COLO829 (cell line): ENCODE measurements at places on chromosomes 5 and 9.

GRCh38 chr5:143401227-143402016 lies 2.1 kb downstream of the NR3C1 start:
- DNase-seq = no peak

- no peak for DNase-seq
These were observed 226.0 kb upstream of the C9orf72 start for GRCh38 chr9:27799326-27799725.

GRCh38 chr5:386432-387341 lies 56.3 kb upstream of the EXOC3 start:
- DNase-seq = no peak

GRCh38 chr9:14256588-14256987 lies 57.4 kb downstream of the NFIB start:
- no peak for DNase-seq

GRCh38 chr9:69649566-69650250 lies 22.5 kb downstream of the APBA1 start:
- no peak for DNase-seq

DNA sequence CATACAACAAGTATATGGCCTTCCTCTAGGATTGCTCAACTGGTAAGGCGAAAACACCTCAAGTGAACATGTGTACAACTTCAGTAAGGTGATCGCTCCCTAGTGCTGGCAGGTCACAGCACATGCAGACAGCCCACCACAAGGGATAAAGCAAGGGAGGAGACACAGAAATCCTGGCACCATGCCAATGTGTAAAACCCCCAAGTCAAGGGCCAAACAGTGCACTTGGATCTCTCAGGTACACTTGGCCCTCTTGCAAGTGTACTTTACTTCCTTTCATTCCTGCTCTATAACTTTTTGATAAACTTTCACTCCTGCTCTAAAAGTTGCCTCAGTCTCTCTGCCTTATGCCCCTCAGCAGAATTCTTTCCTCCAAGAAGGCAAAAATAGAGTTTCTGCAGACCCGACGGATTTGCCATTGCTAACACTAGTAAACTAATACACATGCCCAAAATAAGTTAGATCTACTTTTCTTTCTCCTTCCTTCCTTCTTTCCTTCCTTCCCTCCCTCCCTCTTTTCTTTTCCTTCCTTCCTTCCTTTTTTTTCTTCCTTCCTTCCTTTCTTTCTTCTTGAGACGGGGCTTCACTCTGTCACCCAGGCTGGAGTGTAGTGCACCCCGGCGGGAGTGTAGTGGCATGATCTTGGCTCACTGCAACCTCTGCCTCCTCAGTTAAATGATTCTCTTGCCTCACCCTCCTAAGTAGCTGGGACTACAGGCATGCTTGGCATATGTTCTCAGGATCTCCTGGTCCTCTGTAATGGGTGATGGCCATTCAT lies 6.8 kb upstream of the LNPEP start:
- DNase-seq = no peak

DNA sequence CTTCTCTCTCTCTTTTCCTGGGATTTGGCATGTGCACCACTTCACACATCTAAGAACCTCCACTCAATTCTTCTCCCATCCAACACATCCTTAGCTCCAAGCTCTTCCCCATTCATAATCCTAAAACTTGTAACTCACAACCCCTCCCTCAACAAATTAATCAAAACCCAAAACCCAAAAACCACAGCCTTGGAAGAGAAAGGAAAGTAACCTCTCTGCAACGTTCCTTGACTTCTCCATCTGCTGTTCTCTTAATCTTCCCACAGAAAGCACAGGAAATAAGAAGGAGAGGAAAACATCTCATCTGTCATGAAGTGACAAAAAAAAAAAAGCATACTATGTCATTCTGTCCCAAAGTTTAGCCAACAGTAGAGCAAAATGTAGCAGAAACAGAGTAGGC lies 66.2 kb downstream of the DRD1 start:
- no peak for DNase-seq

DNA sequence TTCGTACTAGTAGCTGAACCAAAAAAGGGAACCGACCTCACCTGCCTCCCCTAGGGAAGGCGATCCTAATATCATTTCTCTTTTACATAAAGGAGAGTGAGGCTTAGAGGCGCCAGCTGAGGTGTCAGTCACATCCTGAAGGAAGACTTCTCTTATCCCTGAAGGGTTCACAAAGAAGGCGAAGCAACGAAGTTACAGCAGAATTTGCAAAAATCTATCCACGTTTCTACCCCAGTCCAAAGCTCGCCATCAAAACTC lies 598 bp upstream of the KIAA1191 start:
- no peak for DNase-seq

- DNase-seq = no peak
These were observed 6.7 kb downstream of the OR1K1 start for GRCh38 chr9:122806661-122807060.

GRCh38 chr5:151684690-151685361 lies 1.9 kb downstream of the SPARC start:
- DNase-seq = peak; percentile 56

DNA sequence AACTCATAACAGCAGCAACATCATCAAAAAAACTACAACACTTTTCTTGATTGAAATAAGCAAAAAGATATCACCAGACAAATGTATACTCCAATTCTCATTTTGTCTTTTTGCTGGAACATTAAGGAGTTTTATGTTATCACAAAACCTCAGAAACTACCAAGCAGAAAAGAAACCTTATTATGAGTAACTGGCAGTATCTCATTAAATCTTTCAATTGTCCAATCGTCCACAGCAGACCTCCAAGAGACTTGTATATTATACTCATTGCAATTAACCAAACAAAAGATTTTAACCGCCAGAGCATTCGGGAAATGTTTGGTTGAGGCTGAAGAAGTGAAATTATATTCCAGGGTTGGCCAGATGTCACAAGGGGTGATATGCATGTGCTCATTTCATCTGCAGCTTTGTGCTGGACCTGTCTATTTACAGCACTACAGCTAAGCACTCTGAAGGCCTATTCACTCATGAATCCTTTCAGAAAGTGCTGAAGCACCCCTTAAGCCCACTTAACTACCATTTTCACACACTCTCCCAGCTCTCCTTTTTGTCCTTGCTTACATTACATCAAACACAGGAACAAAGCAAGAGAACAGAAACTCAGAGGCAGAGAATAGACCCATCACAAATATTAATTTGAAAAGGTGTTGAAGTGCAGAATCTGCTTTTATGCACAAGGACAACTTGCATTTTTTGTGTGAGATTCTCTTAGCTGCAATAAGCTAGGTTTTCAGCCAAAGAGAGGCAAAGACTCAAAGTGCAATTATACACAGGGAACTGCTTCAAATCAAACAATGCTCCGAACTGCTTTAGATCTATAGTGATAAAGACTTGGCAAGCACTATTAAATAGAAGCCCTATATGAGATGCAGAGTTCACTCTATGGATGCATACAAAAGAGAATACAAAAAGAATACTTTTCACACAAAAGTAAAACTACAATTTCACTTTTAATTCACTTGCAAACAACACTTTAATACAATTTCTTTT lies 150.4 kb upstream of the POU5F2 start:
- no peak for DNase-seq

- DNase-seq = no peak
These were observed 19.6 kb upstream of the FOCAD start for GRCh38 chr9:20664501-20664900.

DNA sequence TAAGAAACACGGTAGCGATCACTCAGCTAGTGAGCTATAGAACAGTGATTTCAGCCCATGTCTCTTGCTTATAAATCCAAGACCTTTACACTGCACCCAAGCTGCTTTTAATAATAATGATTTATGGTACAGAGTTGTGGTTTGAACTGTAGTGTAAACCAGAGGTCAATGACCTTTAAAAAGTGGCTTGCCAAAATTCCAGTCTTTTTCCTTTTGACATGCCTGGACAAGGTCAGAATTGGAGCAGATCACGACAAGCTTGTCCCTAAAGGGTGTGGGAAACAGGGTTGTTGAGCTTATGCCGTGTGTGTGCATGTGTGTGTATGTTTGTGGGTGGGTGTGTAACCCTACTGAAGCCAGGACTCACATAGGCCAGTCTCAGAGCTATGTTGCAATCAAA lies 225.3 kb upstream of the CLINT1 start:
- no peak for DNase-seq

GRCh38 chr9:95045751-95046150 lies 271.8 kb downstream of the FANCC start:
- DNase-seq = no peak

- no peak for DNase-seq
These were observed 162.1 kb downstream of the CCDC192 start for GRCh38 chr5:127865273-127865672.

GRCh38 chr5:98263084-98263483 lies 510.4 kb upstream of the RGMB start:
- no peak for DNase-seq

DNA sequence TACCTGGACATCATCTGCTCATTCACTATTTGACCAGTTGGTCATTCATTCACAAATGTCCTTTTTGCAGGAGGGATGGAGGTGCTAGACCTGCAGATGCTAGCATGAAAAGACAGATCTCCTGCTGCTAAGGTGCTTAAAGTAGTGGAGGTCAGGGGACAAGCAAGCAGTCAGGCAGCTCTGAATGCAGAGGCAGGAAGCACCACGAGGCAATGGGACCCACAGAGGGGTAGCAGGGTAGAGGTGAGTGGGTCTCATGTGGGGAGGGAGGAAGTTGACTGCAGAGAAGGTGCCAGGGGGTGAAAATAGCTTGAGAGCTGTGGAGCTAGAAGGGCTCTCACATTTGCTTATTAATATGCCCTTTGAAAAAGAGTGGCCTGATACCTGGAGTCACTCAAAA lies 25.2 kb downstream of the FXN start:
- no peak for DNase-seq

GRCh38 chr5:170504616-170505266 lies 921 bp downstream of the KCNIP1 start:
- no peak for DNase-seq

DNA sequence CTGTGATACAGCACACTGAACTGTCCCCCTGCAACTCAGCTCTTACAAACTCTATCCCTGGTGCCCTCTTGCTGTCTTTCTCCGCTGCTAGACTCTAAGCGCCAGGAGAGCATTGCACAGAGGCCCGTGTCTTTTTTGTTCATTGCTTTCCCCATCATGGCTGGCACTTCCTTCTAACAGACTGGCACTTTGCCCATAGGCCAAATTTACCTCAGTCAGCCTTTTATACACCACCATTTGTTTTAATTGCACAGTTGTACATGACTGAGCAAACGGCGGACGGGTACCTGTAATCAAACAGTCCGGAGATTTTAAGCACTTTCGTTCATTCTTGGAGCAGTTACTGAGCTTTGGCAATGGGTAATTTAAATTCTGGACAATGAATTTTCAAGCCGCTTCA lies 102.2 kb upstream of the CLINT1 start:
- DNase-seq = no peak

GRCh38 chr5:117551236-117551635 lies 976.6 kb upstream of the SEMA6A start:
- DNase-seq = no peak

- DNase-seq = no peak
These were observed 78.0 kb downstream of the HMHB1 start for GRCh38 chr5:143889986-143890385.

DNA sequence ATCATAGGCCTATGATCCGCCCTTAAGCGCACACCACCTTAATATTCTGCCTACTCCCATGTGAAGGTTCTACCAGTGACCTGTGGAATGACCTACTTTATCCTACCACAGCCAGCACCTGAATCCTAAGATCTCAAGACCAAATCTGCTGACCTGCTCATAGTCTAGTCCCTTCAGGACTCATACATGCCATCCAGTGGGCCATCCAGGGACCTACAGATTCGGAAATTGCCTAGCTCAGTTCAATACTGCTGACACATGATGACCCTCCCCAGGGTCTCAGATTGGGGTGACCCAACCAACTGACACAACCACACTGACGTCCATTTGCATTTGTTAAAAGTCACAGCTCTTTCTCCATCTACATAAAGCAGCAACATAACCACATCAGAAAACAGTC lies 443.8 kb upstream of the ST8SIA4 start:
- no peak for DNase-seq

GRCh38 chr5:56751572-56752313 lies 63.6 kb upstream of the MAP3K1 start:
- DNase-seq = no peak

DNA sequence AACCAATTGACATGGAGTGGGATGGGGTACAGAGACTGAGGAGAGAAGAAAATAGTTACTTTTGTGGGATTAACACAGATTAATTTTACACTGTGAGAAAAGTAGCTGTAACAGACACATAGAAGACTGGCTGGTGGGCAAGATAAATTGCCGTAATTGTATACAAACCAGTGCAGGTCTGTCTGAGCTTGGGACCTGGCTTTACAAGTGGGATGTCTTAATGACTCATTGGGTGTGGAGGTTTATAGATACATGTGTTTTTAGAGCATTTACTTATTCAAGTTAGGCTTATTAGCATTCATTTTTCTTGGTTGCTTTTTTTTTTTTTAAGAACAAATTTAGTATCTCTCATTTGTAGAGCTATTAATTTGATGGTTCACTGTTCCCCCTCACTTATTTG lies 37.5 kb downstream of the SLC44A1 start:
- DNase-seq = no peak

DNA sequence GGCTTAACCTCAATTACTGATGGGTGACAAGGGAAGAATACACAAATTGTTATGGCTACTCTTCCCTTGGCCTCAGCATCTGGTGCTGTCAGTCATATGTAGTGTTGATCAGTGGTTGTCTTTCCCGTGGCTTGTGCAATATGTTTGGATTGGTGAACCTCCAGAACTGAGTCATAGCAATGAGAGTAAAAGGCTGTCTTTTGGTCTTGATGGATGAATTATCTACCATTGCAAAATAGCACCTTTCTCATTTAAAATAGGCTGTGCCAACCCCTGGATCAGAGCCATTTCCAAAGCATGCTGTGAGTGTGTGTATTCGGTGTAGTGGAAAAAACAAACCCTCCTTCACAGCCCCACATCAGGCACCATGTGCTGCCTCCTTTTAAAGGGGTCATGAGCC lies 14.6 kb upstream of the F2R start:
- DNase-seq = no peak

- DNase-seq = no peak
These were observed 88.8 kb upstream of the CTNNA1 start for GRCh38 chr5:138664276-138664943.

- no peak for DNase-seq
These were observed 15.5 kb downstream of the IRX4 start for GRCh38 chr5:1867114-1867814.

- DNase-seq = no peak
These were observed 10.4 kb upstream of the BTF3 start for GRCh38 chr5:73487815-73488214.

DNA sequence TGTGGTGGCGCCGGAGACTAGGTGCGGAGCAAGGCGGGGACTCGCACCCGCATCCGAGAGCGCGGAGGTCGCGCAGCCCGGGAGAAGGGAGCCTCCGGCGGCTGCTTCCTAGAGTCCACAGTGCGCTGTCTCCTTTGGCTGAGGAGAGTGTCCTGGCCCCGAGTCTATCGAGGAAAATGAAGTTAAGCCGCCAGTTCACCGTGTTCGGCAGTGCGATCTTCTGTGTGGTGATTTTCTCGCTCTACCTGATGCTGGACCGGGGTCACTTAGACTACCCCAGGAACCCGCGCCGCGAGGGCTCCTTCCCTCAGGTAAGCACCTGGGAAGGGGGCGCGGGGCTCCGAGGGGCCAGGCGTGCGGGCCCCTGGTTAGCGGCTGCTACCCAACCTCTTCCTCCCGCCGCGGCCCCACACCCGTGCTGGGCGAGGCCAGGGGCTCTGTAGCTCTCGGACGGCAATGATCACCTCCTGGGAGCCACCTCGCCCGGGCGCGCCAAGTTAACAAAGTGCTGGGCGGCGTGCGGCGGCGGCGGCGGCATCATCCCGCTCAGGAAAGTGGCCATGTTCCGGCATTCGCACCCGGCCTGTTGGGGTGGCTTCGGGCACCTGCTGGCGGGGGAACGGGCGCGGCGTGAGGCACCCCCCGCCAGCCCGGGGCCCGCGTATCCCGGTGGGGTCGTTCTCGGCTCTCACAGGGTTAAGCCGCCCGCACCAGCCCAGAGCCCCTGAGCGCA lies 681 bp downstream of the MAN2A1 start:
- DNase-seq = no peak
